ENCODE measurements at places on chromosomes 5 and 9.

GRCh38 chr5:180352116-180353047, 754 bp downstream of the GFPT2 start:
- no peak for DNase-seq

DNA sequence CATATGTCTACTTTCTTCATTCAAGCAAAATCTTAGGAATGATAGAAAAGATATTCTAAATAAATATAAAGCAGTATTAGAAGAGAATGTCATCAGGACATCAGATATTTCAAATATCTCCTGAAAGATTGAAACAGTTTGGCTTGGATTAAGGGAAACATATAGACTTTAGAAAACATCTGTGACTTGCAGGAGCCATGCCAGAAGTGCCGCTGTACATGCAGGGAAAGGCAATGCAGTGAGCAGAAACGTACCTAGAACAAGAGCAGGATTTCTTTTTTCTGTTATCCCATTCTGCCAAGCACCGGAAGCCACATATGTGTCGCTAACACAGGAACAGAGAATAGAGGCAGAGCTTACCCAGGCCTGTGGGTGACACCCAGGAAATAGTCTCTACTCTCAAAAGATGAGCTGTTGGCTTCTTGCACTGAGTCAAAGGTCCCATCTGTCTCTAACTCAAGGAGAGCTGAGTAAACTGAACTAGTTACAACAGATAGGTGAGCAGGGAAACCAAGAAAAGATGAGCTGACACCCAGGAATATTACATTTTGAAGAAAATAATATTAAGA, 5.8 kb downstream of the ADAMTS19 start:
- DNase-seq: no peak

- DNase-seq: no peak
These were observed 244.3 kb upstream of the WWC1 start for GRCh38 chr5:168047043-168047668.

GRCh38 chr9:129270903-129271431, 92.9 kb upstream of the IER5L start:
- no peak for DNase-seq

DNA sequence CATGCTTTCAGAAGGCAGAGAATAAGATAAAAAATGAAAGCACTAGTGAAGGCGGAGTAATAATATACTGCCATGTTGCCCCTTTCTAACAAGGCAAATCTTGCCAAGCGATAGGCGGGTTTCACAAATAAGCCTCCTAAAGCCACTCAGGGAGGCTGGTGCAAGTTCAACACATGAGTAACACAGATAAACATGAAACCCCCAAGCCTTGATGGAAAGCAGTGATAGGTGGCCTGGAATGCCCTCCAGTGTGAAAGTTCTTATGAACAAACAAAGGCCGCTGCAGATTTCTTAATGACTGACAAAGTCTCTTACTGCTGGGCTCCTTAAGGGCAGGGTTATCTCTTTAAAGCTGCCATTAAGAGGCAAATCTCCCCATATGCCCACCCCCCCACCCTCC, 154.7 kb downstream of the ZDHHC21 start:
- DNase-seq: no peak

Measured in stimulated activated CD8-positive, alpha-beta memory T cell treated with anti-CD3 and anti-CD28 coated beads, Interleukin-12 subunit alpha, Interleukin-12 subunit beta, amount 100 ng/mL, for 4 hours (primary cell).